Stimulated activated CD8-positive, alpha-beta memory T cell treated with anti-CD3 and anti-CD28 coated beads, Interleukin-15, amount 100 ng/mL, for 24 hours (primary cell): ENCODE measurements at places on chromosomes 2 and 18.

DNA sequence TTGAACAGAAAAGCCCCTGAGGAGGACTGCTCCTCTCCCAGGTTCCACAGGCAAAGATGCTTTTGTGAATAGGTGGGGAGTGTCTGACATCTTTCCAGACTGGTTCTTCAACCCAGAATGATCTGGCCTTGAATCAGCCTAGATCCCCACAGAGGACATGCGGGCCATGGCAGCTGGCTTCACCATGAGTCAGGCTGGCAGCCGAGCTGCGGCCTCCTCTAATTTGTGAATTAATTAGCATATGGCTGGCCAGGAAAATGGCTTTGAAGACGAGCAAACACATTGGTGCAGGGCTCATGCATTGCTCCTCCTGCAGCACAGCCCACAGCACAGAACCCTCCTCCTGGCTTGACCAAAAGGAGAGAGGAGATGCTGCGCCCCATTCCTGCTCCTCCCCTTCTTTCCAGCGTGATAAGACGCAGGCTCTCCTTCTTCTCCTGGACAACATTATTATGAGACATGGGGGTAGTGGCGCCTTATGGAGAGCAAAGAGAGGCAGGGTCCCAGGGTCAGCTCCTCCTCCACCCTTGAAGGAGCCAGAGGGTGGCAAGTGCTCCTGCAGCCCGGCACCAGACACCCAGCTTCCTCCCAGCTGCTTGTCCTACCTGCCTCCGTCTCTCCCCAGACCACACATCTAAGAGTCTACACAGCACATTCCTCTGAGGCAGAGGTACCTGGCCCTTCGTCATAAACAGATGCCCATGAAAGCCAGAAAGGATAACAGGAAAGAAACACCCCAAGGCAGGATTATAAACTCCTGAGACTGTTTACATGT, 66.7 kb downstream of the EDAR start:
- DNase-seq, result no peak

- no peak for DNase-seq
Measured at GRCh38 chr2:85997017-85997970, 108.4 kb downstream of the POLR1A start.

DNA sequence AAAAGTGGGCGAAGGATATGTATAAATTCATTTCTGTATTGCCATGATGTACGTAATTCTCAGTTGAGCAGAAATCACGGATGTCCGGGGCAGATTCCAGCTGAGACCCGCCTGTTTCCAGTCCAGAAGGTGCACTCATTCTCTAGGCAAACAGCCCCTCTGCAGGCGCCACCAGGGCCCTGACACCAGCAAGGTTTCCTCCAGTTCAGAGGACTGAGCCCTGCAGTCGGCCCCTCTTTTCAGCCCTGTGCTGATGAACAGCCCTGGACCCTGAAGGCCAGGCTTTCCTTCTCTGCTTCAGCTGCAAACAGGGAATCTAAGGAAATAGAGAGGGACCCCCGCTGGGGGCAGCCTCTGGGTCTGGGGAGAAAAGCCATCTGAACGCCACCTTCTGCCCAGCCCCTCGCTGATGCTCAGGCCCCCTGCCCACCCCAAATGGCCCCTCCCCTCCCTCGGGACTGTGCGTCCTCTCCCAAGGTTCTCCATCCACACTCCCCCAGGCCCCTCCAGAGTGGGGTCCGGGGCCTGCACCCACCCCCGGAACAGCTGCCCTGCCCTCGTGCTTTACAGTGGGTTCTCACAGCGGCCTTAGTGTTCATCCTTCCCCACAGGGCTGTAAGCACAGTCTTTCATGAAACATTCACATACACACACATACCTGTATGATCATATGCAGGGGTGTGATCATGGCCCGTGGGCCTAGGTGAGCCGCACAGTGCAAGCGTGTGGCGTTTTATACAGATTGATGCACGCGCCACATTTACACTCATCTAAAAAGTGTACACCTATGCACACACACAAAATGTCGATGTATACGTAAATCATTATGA, 12.1 kb downstream of the COPS9 start:
- DNase-seq, result no peak

DNA sequence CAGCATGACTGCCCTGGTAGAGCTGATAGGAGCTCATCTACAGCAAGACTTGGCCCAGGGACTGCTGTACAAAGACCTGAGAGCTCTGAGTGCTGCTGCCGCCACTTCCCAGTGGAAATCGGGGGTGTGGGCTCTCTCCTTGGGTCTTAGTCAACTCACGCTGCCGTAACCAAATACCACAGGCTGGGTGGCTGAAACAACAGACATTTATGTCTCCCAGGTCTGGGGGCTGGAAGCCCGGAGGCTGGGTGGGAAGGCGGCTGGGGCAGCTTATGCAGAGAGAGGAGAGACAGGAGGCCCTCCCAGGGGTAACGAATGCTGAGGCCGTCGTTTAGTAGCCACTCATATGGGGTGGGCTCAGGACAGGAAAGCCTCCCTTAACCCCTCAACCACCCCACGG, 15.4 kb upstream of the MAL start:
- DNase-seq, result no peak

GRCh38 chr18:13612196-13612997, 114.0 kb downstream of the FAM210A start:
- no peak for DNase-seq

DNA sequence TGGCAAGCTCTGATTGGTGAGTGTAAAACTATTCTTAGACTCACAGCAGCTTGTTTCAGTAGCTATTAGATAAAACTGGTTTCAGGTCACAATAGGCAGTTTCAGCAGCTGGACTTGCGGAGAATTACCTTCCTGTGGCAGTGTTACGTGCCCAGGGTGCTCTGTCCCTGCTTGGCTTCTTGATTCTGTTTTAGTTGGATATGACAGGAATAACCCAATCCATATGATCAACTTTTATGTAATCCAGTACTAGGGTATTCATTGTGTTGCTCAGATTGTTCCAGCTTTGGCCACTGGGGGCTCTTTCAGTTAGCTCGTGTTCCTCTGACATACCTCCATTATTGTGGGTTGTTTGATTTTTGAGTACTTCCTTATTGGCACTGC, 43.1 kb downstream of the INPP4A start:
- no peak for DNase-seq

DNA sequence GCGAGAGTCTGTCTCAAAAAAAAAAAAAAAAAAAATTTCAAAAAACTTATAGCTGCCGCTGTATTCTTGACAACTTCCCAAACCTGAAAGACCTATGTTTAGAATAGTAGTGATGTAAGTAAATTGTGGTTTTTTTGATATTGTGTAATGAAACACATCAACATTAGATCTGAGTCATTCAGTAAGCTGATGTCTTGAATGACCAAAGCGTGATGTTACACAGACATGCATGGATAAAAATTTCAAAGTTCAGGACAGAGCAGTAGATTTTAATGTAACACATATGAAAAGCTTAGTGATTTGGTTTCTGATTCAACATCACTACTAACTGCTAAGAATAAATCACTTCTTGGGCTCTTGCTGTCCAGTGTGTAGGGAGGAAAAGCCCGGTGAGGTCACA, 69.3 kb upstream of the MEX3C start:
- DNase-seq, result no peak

DNA sequence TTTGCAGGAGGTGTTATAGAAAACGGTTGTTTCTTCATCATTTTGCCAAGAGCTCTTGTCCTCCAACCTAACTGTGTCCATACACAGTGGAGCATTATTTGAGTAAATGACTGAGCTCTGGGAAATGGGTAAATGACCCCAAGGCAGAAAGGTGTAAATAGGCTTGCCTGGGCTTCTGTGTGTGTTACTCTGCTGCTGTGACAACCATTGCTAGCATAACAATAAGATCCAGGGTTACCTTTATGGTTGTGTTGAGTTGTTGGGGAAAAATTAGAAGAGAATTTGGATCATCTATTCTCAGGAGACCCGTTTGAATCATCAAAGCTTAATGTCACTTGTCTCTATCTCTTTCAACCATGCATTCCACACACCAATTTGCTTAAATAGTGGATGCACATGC, 672.7 kb downstream of the DPP10 start:
- DNase-seq, result no peak

- no peak for DNase-seq
Measured at GRCh38 chr18:31741097-31741735, 19.5 kb downstream of the SLC25A52 start.

DNA sequence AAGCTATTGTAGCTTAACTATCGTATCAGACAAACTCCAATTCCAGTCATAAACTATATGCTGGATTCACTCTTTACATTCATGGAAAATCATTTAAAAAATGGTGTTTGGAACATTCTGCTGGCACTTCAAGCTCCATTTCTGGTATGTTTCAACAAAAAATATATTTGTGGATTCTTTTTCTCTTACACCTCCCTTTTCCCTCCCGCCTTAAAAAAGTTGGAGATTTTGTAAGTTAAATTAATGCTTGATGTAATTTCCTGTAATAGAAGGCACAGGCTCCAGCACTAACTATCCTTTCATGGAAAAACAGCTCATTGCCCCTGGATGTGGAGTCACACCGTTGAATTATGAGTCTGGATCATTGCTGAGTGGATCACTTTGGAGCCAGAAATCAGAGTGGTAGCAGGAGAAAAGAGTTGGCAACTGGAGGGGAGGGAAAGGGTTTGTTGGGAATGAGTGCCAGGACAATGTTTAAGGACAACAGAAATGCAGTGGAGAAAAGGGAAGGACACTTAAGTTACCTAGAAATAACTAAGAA, 102.8 kb downstream of the ICOS start:
- DNase-seq, result no peak

DNA sequence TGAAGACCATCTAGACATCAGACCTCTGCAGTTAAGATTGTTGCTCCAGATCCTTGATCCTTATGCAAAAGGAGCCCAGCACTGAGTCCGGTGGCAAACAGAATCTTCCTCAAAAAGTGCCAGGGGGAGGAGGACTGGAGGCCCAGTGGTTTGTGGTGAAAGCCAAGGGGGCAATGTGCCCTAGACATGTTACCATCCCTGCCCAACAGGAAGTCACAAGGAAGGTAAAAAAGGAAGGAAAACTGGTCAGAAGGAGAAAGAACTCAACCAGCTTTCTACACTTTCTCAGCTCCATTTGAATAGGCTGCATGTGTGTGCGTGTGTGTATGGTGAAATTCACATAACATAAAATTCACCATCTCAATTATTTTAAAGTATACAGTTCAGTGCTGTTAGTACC, 25.0 kb upstream of the KDM3A start:
- DNase-seq, result no peak
